ENCODE measurements at places on chromosomes 5 and 9. TPM values are rescaled to one million over a fixed set of nuclear protein-coding genes. Genes with fewer than 3 reads are reported as not detected.

Gene PRDM9
- total RNA-seq, result not detected

Gene KCNT1
- 0.01 TPM for total RNA-seq

Gene PCDHB15
- total RNA-seq, result 0.05 TPM

Gene KIF27
- 1.1 TPM for total RNA-seq

Gene CATSPER3
- 0.42 TPM for total RNA-seq

Gene PAX5
- total RNA-seq, result not detected

Gene TMOD1
- total RNA-seq, result 2.4 TPM

Gene FST
- 2.6 TPM for total RNA-seq

Measured in A549 treated with GW870086 at 1 μM for 4 hours (cell line).